ENCODE measurements at places on chromosomes 5 and 9.

- no peak for DNase-seq
Observed at GRCh38 chr5:128252756-128253155, 169.2 kb downstream of the SLC12A2 start.

- no peak for DNase-seq
Observed at GRCh38 chr9:76032038-76032796, 141.7 kb downstream of the PCSK5 start.

- DNase-seq, result no peak
Observed at GRCh38 chr5:63953217-63953616, 9.0 kb downstream of the HTR1A start.

DNA sequence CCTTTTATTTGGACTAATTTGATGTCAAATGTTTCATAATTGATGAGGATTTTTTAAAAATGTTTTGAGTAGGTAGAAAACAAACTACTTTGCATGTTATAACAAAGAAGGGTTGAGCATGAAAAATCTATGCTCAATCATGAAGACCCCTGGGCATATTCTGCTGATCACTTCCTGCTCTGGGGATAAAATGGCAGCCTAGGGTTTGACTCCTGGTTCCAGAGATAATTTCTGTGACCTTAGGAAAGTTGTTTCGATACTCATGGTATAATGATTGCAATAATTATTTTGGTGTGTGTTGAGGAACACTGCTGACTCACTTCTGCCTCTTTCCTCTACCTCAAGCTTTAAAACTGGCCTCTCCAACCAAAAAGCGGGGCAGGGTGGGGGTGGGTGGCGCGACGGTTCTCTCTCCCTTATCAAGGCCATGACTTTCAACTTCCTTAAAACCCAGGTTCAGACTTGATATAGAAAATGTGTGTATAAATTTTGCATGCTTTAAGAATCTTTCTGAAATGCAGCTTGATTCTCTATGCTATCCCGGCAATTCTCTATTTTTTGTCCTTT lies 6.0 kb upstream of the PIP5K1B start:
- DNase-seq, result no peak

DNA sequence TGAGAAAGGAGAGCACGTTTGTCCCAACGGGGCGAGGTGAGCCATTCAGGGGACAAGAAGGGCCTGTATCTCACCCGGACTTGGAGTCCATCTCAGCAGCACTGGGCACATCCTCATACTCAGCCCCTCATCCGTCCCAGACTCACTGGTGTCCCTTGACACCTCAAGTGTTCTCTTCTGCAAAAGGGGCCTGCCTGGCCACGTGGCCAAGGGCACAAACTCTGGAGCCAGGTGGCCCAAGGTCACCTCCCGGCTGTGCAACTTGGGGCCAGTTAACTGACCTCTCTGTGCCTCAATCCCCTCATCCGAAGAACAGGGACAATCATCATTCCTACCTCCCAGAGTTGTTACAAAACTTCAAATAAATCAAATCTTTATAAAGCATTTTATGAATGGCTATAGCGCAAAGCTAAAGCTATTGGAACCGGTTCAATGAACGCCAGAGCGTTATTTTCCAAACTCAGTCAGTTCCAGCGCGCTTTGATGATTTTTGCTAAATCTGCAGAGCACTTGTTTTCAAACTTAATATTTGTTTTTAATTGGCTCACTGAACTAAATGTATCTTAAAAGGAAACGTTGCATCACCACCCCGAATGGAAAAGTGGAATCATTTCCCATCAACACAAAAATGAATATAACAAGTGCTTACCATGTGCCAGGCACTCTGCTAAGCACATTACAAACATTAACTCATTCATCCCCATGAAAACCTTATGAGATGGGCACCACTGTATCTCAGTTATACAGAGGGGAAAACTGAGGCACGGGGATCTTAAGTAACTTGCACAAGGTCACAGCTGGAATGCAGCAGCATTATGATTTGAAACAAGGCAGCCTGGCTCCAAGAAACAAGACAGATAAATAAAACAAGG lies 49.3 kb downstream of the DUSP1 start:
- DNase-seq, result no peak

- DNase-seq, result no peak
Observed at GRCh38 chr9:136482046-136482792, 621 bp downstream of the SEC16A start.

DNA sequence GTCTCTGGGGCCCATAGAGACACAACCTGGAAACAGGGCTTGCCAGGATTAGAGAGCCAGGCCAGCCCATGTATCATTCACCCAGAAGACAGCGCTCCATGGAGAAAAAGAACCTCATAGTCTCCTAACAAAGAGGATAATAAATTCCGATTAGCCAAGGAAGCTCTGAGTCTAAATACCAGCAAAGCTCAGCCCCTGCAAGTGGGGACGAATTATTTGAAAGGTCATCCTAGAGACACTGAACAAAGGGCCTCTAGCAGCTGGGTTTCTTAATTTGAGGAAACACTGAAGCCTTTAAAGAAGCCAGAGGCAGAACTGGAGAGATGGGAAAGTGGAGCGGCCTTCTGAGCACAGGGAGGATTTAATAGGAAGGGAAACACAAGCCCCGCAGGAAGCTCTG lies 287.1 kb upstream of the ZNF462 start:
- DNase-seq, result no peak

DNA sequence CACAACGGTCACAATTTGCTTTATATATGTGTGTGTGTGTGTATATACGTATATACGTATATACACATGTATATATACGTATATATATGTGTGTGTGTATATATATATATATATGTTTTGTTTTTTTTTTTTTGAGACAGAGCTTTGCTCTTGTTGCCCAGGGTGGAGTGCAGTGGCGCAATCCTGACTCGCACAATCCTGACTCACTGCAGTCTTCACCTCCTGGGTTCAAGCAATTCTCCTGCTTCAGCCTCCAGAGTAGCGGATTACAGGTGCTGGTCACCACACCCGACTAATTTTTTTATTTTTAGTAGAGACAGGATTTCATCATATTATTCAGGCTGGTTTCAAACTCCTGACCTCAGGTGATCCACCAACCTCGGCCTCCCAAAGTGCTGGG lies 3.1 kb downstream of the RNF38 start:
- no peak for DNase-seq

DNA sequence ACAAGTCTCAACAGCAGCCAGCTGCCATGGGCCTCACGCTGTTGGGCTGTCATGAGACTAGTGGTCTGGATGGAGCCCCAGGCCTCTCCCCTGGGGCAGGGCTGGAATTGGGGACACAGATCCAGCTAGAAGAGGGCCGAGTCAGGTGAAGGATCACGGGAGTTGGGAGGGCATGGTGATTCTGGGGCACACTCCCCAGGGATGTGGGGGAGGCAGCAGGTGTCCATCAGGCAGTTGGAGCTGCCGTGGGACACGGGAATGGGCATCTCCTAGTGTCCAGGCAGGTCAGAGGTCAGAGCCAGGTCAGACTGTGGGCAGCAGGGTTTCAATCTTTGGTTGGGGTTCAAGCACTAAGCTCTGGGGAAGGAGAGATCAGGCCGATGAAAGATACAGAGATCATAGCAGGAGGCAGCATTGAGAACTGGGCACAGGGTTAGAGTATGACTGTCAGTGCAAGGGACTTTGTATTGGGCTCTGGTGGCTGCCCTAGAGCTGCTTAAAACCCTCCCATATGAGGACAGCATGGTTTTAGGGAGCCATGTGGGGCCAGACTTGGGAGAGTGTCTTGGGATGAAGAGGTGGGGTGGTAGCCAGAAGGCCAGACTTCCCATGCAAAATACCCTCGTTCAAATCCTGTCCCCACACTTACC lies 59.2 kb downstream of the ARHGEF37 start:
- DNase-seq, result no peak

DNA sequence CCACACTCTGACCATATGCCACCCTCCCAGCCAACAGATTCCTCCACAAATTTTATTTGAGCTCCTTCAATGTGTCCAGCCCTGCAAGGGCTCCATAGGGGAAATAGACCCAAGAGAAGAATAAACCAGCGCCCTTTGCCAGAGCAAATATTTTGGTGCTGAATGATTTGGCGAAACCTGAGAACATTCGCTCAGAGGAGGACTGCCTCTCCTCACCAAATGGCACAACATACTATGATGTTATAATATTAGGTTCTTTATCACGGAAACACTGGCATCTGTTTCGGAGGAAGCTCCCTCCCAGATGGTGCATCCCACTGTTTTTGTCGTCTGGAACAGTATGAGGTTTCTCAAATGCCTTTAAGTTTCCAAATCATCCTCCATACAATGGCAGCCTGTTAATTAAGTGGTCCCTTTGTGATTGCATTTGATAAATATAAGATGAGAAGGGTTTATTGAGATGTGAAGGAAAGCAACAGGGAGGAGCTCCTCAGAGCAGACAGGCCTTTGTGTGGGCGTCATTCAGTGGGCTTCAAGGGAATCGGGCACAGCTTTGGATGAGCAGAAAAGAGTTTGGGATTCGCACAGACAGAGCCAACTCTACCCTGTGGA lies 139.1 kb upstream of the ADRA1B start:
- no peak for DNase-seq

GRCh38 chr5:178818094-178818493 lies 41.7 kb upstream of the ZNF354B start:
- no peak for DNase-seq

GRCh38 chr9:135712613-135713295 lies 10.8 kb downstream of the KCNT1 start:
- DNase-seq, result no peak

DNA sequence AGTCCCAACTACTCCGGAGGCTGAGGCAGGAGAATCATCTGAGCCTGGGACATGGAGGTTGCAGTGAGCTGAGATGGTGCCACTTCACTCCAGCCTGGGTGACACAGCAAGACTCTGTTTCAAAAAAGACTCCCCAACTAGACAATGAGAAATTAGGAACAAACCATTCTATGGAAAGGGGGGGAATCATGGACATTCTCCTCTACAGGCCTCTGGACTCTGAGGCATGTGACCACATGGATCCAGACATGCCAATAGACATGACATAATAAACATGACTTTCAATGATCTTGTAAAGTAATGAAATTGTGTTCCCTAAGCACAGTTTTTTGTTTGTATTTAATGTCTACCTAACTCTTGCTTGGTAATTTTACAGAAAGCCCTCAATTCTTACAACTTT lies 8.8 kb downstream of the HOMER1 start:
- no peak for DNase-seq

DNA sequence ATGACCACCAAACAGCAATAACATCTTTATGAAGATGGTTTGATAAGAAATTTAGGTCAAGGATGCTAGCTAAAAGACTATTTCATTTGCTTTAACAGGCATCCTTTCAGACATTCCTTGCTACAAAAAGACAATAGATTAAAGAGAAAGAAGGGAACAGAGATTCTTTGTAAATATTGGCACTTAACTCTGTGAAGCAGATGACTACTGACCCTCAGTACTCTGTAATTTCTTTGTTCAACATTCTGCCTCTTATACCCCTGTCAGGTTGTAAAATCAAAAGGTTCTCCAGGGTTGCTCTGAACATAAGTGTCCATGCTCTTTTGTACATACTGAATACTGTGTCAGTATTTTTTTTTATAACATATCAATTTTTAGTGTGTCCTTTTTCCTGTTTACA lies 610.6 kb upstream of the GRAMD2B start:
- no peak for DNase-seq

DNA sequence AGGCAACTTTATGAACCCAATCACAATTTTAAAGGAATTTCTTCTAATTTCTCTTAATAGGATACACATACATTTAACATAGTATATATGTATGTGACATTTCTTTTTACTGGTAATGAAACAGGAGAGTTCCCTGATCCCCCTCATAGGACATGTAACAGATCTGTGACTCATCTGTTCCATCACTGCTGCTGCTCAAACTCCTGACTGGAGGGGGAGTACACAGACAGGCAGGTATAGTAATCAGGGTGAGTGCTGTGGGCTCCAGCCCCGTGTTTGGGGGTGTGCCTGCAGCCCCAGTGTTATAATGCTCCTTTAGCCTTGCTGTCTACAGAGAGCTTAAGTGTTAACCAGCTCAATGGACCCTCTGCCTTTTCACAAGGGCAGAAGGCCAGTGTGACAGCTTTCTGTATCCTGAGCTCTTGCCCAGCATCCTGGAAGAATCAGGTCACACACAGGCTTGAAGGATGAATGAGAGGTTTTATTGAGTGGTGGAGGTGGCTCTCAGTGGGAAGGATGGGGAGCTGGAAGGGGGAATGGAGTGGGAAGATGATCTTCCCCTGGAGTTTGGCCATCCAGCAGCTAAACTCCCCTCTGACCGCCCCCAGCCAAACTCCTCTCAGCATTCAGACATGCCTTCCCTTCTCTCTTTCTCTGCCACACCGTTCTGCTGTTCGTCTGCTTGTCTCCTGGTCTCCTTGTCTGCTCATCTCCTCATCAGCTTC lies 161.3 kb downstream of the ZNF608 start:
- DNase-seq, result no peak

- no peak for DNase-seq
Observed at GRCh38 chr5:138458856-138459255, 6.4 kb upstream of the EGR1 start.

DNA sequence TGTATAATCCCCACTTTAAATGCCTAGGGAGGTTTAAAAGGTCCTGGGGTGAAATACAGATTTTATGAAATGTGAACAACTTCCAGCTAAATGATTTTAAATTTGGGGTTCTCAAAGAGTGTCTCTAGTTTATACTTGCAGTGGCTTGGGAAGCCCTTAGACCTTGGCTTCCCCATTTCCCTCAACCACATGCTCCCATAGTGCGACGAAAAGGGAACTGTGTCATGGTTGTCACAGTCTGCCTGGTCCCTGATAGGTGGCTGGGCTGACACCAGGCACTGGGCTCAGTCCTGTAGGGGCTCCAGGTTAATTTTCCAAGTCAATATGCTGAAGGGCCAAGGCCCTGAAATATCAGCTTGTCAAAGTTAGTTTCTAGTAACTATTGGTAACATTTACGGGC lies 10.4 kb upstream of the CXCL14 start:
- no peak for DNase-seq

- no peak for DNase-seq
Observed at GRCh38 chr9:103025796-103026195, 30.7 kb downstream of the CYLC2 start.

DNA sequence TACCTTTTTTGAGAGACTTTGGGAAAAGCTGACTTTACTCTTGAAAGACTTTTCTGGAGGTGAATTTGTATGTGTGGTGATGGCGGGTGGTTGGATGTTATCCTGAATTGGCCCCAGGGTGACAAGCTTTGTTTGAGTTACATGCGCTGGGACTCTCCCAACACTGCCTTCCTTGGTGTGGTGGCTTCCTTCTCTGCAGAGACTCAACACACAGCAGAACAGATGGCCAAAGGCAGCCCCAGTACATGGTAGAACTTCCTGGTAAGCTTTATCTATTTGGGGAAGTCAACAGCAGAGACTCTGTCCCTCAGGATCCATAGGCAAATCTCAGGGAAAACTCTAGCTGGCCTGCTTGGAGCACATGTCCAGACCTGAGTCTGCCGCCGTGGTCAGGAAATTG lies 18.1 kb downstream of the C1QTNF2 start:
- no peak for DNase-seq

DNA sequence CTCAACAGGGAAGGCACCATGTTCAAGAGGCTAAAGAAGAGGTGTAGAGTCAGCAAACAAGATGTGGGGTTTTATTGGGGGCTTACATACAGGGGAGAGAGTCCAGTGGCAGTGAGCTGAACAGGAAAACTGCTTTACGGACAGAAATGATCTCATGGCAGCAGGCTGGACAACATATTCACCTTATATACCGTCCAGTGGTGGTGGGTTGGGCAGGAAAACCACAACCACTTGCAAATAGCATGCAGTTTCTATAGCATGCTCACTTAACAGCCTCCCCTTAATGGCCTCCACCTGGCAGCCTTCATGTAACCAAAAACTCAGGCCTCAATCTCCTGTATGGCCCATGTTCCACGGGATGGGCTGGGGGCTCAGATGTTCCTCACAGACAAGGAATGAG lies 5.4 kb downstream of the TNFSF8 start:
- no peak for DNase-seq
